ENCODE measurements at places on chromosomes 16 and 17.

DNA sequence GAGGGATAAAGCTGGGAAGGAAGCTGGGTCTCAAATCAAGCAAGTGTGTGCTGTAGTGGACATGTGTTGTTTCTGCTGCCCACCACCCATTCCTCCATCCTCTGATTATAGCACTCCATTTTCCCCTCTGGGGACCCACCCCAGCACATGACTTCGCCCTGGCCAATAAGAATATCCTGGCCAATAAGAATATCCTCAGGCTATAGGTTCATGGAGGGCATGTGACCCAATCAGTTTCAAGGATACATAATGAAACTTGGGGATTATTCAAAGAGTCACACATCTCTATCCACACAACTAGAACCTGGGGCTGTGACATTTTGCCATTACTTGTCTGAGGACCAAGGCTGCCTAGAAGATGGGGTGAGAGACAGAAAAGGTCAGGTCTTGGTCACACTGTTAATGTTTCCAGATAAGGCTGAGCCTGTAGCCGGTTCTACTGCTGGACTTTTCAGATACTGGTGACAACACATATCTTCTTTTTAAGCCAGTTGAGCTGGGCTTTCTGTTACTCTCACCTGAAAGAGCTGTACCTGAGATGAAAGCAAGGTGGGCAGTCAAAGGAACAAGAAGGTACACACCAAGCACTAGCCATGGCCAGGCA lies 33.7 kb downstream of the MYO18A start:
- no peak overlapping the region for H3K4me3 ChIP-seq
- no peak for DNase-seq
- H3K27ac ChIP-seq: no peak overlapping the region
- no peaks in the 10 kb centered on the region for H3K27me3 ChIP-seq
- H3K4me1 ChIP-seq: peaks cover 68% of the 10 kb centered on the region

- peak; percentile 92 for DNase-seq
- H3K4me3 ChIP-seq: peak overlapping the region; percentile 39
- peaks cover 28% of the 10 kb centered on the region for H3K4me1 ChIP-seq
- no peaks in the 10 kb centered on the region for H3K27me3 ChIP-seq
- H3K36me3 ChIP-seq: no peaks in the 10 kb centered on the region
These were observed 8.9 kb upstream of the TIMP2 start for GRCh38 chr17:78933959-78934568.

DNA sequence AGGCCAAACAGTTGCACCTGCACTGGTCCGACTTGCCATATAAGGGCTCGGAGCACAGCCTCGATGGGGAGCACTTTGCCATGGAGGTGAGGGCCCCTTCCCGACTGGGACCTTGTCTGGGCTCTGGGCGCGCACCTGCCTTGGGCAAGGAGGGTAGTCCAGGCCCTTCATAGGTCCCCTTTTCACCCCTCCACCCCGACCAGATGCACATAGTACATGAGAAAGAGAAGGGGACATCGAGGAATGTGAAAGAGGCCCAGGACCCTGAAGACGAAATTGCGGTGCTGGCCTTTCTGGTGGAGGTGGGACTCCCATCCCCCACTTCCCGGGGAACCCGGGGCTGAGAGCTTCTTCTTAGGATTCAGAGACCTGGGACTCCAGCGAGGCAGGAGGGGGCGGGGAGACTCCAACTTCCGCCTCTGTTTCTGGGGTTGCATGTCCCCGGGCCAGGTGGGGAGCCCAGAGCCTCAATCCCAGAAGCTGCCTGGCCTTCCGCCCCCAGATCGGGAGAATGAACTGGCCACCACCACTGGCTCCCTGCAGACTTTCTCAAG lies 7.8 kb downstream of the CA4 start:
- peaks cover 66% of the 10 kb centered on the region for H3K27me3 ChIP-seq
- no peak overlapping the region for H3K4me3 ChIP-seq
- H3K27ac ChIP-seq: no peak overlapping the region
- no peak for DNase-seq
- peaks cover 67% of the 10 kb centered on the region for H3K4me1 ChIP-seq
- no peaks in the 10 kb centered on the region for H3K36me3 ChIP-seq

GRCh38 chr16:80437707-80438106 lies 103.1 kb upstream of the DYNLRB2 start:
- H3K4me3 ChIP-seq: no peak overlapping the region
- no peaks in the 10 kb centered on the region for H3K36me3 ChIP-seq
- H3K27me3 ChIP-seq: no peaks in the 10 kb centered on the region
- no peaks in the 10 kb centered on the region for H3K4me1 ChIP-seq
- H3K27ac ChIP-seq: no peak overlapping the region
- DNase-seq: no peak

DNA sequence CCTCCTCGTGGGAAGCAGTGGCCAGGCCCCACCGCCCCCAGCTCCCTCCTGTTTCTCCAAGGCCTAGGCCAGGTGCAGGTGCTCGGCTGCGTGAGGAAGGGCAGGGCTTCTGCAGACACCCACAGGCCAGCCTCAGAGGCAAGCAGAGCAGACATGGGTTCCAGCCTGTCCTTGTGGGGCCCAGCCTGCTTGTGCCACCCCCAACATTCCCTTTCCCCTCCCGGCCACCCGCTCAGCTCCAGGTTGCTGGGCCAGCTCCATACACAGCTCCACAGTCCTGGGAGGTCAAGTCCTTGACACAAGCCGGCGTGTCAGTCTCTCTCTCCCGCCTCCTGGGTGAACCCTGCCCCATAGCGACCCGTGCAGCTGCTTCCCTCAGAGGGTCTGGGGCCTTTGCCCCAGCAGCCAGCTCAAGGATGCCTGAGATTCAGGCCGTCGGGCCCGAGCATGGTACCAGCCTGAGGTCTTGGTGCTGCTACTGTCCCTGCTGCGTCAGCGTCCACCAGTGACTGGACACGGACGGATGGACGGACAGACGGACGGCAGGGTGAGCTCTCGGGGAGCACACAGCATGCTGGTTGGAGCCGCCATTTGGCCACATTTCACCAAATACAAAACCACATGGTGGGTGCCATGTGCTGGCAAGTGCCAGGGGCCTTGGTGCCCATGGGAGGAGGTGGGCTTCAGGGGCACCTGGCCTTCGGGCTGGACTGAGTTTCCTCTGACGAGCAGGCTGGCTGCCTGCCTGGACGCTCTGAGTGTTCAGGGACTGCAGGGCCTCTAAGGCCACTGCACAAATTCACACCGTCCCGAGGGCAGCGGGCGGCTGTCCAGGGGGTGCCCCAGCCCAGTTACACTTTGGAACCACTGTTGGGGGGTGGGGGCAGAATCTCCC lies 8.0 kb downstream of the SECTM1 start:
- no peak for DNase-seq
- H3K4me3 ChIP-seq: no peak overlapping the region
- no peak overlapping the region for H3K27ac ChIP-seq
- peaks cover 43% of the 10 kb centered on the region for H3K27me3 ChIP-seq
- peaks cover 15% of the 10 kb centered on the region for H3K4me1 ChIP-seq

DNA sequence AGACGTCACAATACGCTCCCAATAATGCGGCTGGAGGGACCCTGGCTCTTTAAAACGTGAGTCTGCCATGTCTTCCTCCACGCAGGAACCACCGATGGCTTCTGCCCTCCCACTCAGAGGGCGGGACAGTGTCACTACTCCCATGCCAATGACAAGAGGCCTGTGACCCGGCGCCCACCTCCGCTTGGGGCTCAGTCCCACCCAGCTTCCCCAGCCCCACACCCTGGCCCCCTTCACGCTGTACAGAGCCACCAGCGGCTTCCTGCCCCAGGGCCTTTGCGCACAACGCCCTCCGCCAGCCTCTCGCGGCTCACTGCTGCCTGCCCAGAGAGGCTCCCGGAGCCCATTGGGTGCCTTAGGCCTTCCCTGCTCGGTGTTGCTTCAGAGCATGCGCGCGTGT lies 29.5 kb upstream of the ZNF469 start:
- H3K4me1 ChIP-seq: no peaks in the 10 kb centered on the region
- DNase-seq: no peak
- no peak overlapping the region for H3K27ac ChIP-seq
- no peaks in the 10 kb centered on the region for H3K27me3 ChIP-seq
- H3K4me3 ChIP-seq: no peak overlapping the region
- no peaks in the 10 kb centered on the region for H3K36me3 ChIP-seq

DNA sequence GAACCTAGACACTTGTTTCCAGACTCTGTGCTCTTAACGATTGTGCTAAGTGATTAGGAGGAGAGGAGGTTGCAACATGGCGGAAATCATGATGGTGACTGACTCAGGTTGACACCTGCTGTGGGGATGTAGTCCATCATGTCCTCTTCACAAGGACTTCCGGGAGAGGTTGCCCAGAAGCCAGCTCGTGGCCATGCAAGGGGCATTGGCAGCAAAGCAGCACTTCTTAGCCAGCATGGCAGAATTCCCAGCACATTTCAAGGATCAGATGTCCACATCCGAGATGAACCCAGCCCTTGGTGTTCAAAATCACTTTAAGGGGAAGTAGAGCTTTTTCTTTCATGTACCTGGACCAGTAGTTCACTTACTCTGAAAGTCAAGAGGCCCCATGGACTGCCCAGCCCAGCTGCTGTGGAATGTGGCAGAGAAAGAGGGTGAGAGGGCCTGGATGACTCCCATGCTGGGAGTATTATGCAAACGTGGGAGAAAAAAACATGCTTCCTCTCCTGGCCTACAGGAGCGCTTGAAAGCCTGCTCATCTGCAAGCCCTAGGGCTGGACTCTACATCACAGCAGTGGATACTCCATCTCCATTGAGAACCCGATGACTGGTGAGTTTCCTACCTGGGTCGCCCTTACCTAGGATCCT lies 65.5 kb downstream of the IRX6 start:
- no peaks in the 10 kb centered on the region for H3K27me3 ChIP-seq
- peak overlapping the region; percentile 57 for H3K27ac ChIP-seq
- H3K4me1 ChIP-seq: peaks cover 58% of the 10 kb centered on the region
- peak overlapping the region; percentile 11 for H3K4me3 ChIP-seq
- H3K36me3 ChIP-seq: no peaks in the 10 kb centered on the region
- DNase-seq: peak; percentile 56

- H3K4me1 ChIP-seq: peaks cover 3% of the 10 kb centered on the region
- no peaks in the 10 kb centered on the region for H3K27me3 ChIP-seq
- H3K36me3 ChIP-seq: no peaks in the 10 kb centered on the region
- H3K27ac ChIP-seq: no peak overlapping the region
- no peak for DNase-seq
- H3K4me3 ChIP-seq: no peak overlapping the region
These were observed 204.8 kb upstream of the COX10 start for GRCh38 chr17:13864521-13864920.

DNA sequence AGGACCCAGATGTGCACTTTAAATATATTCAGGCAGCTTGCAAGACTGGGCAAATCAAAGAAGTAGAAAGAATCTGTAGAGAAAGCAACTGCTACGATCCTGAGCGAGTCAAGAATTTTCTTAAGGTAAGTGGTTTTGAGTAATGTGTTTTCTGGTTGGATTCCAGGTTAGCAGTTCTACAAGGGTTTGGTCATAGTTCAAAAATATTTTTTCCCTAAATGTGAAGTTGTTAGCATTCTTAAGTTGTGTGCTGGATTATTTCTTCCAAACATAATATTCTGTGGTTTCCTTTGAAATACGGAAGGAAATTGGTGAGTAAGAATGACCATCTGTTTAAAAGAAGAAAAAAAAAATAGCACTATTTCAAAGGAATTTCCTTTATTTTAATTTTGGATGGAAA lies 38.4 kb downstream of the PTRH2 start:
- H3K27me3 ChIP-seq: no peaks in the 10 kb centered on the region
- H3K4me3 ChIP-seq: no peak overlapping the region
- no peak overlapping the region for H3K27ac ChIP-seq
- DNase-seq: no peak
- peaks cover 17% of the 10 kb centered on the region for H3K4me1 ChIP-seq

GRCh38 chr17:42251115-42251514 lies 25.1 kb downstream of the STAT5B start:
- H3K27me3 ChIP-seq: no peaks in the 10 kb centered on the region
- peaks cover 59% of the 10 kb centered on the region for H3K4me1 ChIP-seq
- DNase-seq: no peak
- H3K4me3 ChIP-seq: no peak overlapping the region
- no peak overlapping the region for H3K27ac ChIP-seq

DNA sequence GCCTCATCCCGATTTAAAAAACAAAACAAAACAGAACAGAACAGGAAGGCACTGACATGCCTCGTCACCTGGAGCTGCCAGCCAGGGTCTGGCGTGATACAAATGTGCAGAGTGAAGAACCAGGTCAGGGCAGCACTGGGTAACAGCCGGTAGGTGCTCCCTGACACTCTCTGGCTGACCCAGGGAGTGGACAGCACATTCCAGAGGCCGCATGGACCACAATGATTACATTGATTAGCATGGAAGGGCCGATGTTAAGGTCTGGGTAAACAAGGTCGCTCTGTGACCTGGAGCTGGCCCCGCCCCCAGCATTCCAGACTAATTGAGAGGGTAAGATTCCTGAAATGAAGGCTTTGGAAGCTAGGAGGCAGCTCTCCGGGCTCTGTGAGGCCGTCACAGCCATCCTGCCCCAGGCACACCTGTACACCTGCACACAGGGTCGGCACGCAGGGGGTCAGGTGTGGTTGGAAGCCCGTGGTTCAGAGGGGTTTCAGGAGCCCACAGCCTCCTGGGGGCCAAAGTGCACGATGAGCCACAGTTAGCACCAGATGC lies 21.4 kb downstream of the PIEZO1 start:
- no peak overlapping the region for H3K4me3 ChIP-seq
- no peaks in the 10 kb centered on the region for H3K27me3 ChIP-seq
- peaks cover 38% of the 10 kb centered on the region for H3K4me1 ChIP-seq
- DNase-seq: no peak
- no peak overlapping the region for H3K27ac ChIP-seq

- DNase-seq: no peak
- no peak overlapping the region for H3K27ac ChIP-seq
- no peaks in the 10 kb centered on the region for H3K27me3 ChIP-seq
- H3K4me3 ChIP-seq: no peak overlapping the region
These were observed 42.3 kb downstream of the PIPOX start for GRCh38 chr17:29085223-29085622.

- H3K36me3 ChIP-seq: no peaks in the 10 kb centered on the region
- peaks cover 29% of the 10 kb centered on the region for H3K4me1 ChIP-seq
- no peaks in the 10 kb centered on the region for H3K27me3 ChIP-seq
- peak overlapping the region; percentile 95 for H3K27ac ChIP-seq
- no peak overlapping the region for H3K4me3 ChIP-seq
These were observed 17.8 kb downstream of the CDH16 start for GRCh38 chr16:66900721-66901441.

GRCh38 chr17:82446649-82447048 lies 3.9 kb downstream of the CYBC1 start:
- no peak overlapping the region for H3K27ac ChIP-seq
- H3K4me1 ChIP-seq: peaks cover 34% of the 10 kb centered on the region
- no peaks in the 10 kb centered on the region for H3K27me3 ChIP-seq
- H3K4me3 ChIP-seq: no peak overlapping the region
- no peak for DNase-seq

DNA sequence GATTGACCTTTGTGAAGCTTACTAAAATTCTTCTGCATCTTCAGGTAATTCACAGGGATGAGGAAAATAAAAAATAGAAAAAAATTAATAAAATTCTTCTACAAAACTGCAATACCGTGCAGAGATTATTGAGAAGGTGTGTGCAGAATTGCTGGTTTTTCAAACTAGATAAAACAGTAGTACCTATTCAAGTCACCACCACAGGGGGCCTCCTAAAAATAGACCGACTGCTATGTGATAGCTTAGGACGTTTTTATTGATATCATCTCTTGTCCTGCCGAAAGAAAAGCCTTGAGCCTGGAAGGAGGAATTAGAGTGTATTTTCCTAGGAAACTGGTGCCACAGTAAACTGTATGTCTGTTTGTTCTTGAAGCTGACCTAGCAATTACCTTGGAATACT lies 325.9 kb downstream of the ZFHX3 start:
- no peaks in the 10 kb centered on the region for H3K27me3 ChIP-seq
- no peaks in the 10 kb centered on the region for H3K36me3 ChIP-seq

All from heart right ventricle (tissue), 16 donors.